ENCODE measurements at places on chromosomes 4 and X.

GRCh38 chr4:165502916-165503907, 124.4 kb downstream of the CPE start:
- no peak for DNase-seq

GRCh38 chr4:139672215-139672614, 6.6 kb downstream of the MGST2 start:
- DNase-seq, result no peak

- DNase-seq, result no peak
Observed at GRCh38 chr4:2757426-2757825, 1.3 kb upstream of the TNIP2 start.

- peak; percentile 1 for DNase-seq
Observed at GRCh38 chrX:11665168-11666111, at the start of gene ARHGAP6. Gene ARHGAP6 (minus strand): TSS chrX:11665920. CDS start chrX:11664828, 1,092 bp downstream.

- no peak for DNase-seq
Observed at GRCh38 chr4:98748609-98749008, 90.2 kb upstream of the TSPAN5 start.

DNA sequence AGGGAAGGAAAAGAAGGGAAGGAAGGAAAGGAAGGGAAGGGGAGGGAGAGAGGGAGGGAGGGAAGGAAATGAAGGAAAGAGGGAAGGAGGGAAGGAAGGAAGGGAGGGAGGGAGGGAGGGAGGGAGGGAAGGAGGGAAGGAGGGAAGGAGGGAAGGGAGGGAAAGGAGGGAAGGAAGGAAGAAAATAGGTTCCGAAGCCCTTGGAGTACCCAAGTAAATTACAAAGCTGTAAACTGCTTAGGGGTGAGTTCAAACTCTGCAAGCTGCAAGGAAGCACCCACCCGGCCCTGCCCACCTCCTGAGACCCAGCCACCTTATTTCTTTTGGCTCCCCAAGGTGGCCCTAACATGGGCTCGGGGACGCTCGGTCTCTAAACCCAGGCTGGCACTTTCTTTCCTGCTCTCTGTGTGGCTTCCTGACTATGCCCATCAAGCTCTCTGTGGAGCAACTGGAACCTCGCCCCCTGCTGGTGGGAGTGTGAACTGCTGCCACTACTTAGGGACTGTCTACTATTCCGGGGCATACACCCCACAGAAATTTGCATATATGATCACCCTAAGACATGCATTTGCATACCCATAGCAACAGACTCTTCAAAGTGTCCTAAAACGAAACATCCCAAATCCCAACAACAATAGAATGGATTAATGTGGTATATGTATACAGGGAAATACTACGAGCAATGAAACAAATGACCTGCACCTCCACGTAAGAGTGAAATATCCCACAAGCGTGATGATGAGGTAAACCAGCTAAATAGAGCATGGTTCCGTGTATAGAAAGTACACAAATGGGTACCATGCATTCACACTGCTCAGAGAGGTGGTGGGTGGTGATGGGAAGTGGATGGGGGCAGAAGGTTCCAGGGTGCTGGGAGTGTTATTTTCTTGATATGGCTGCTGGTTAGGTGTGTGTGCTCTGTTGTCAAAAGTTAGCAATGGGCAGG, 151.7 kb upstream of the TBL1X start:
- DNase-seq, result peak; percentile 81

DNA sequence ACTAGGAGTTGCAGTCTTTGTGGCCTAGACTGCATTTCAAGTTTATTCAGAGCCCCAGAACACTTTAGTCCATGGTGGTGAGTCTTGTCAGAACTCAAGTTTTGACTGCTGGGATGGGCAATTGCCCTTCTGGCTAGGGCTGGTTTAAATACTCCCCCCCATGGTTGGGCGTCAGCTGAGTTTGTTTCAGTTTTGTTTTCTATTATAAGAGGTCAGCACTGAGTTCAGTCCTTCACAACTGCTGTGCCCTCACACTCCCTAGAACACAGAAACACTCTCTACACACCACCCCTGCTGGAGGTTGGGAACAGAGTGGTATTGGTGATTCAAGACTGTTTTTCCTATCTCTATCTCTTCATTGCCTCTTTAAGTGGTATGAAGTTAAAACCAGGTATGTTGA, 217.0 kb downstream of the GUCY2F start:
- DNase-seq, result no peak

- no peak for DNase-seq
Observed at GRCh38 chrX:40437348-40437747, 143.4 kb upstream of the ATP6AP2 start.

- DNase-seq, result no peak
Observed at GRCh38 chr4:25182937-25183336, 22.7 kb upstream of the SEPSECS start.

DNA sequence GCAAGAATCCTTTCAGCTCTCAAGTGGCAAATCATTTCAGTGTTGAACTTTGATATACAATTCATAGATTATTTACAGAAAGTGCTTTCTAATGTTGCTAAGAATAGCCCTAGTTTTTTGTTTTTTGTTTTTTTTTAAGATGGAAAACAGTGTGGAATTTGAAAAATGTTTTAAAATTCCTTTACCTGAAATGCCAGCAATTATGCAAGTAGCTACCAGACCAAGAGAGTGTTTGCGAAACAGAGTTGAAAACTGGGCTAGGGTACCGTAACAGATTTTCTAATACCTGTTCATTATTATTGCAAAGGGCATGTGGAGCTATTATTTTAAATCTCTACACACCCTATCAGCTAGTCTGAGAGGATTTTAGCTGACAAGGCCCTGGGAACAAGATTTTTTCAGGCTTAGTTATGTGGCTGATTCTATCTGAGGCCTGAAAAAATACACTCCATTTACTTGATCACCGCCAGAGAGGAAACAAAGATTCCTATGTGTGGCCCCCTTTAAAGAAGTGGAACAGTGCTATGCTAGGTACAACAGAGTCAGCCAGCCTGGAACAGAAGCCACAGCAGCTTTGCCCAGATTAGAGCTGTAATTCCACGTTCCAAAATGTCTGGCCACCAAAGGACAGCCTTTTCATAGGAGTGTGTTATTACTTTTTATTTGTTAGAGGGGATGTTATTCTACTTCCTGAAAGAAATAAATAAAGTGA, 46.9 kb upstream of the SLC39A8 start:
- DNase-seq, result no peak

- DNase-seq, result no peak
Observed at GRCh38 chr4:5460106-5460801, 248.1 kb downstream of the EVC2 start.

DNA sequence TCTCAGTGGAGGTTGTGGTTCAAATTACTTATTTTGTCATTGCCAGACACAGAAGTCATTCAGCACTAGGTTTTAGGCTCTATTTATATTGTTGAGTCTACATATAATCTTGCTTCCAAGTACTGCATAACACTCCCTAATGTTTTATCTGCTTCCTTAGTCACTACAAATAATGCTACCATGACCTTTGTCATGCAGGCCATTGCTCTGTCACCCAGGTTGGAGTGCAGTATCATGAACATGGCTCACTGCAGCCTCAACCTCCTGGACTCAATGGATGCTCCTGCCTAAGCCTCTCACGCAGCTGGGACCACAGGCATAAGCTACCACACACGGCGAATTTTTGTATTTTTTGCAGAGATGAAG, 23.5 kb upstream of the PDZD4 start:
- DNase-seq, result no peak

DNA sequence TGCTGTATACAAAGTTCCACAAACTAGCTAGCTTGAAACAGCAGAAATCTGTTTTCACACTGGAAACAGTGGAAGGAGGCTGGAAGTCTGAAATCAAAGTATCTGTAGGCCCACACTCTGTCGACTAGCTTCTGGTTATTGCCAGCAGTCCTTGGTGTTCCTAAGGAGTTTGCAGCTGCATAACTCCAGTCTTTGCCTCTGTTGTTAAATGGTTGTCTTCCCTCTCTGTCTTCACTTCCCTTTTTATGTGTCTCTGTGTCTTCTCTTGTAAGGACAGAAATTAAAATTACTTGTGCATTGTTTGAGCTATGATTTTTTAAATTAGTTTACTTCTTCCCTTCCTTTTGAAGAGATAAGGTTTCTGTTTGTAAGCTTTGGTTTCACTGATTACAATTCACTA, 8.2 kb downstream of the MTHFD2L start:
- DNase-seq, result no peak

GRCh38 chr4:156946516-156947424, 24.8 kb downstream of the PDGFC start:
- no peak for DNase-seq

DNA sequence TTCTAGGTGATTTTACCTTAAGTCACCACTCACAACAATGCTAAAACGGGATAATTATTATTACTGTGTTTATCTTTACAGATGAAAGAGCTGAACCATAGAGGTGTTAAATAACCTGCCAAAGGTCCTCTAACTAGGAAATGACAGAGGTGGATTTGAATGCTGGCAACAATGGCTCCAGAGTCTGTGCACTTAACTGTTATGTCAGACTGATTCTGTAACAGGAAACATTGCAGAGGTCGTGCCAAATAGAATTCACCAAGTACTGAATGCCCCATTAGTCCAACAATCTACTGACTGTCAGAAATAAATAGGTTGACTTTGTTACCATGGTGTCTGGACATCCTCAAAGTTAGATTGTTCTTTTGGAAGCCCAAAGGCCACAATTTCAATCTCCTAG, 20.9 kb upstream of the USP27X start:
- DNase-seq, result no peak

DNA sequence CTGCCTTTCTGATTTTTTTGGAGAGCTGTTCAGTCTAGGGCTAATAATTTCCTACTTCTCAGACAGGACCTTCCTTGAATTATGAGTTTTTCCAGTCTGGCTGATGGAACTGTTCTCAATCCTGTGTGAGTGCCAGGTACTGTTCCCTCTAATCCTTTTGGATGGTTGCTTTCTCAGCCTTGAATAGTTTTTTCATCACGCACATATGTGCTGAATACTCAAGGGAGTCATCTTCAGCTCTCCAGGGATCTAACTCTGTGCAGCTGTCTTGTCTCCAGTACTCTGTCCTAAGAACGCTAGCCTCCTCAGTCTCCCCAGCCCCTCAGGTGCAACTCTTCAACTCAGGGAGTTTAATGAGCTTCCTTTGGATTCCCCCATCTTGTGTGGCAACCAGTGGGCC, 93.2 kb downstream of the GASK1B start:
- no peak for DNase-seq

DNA sequence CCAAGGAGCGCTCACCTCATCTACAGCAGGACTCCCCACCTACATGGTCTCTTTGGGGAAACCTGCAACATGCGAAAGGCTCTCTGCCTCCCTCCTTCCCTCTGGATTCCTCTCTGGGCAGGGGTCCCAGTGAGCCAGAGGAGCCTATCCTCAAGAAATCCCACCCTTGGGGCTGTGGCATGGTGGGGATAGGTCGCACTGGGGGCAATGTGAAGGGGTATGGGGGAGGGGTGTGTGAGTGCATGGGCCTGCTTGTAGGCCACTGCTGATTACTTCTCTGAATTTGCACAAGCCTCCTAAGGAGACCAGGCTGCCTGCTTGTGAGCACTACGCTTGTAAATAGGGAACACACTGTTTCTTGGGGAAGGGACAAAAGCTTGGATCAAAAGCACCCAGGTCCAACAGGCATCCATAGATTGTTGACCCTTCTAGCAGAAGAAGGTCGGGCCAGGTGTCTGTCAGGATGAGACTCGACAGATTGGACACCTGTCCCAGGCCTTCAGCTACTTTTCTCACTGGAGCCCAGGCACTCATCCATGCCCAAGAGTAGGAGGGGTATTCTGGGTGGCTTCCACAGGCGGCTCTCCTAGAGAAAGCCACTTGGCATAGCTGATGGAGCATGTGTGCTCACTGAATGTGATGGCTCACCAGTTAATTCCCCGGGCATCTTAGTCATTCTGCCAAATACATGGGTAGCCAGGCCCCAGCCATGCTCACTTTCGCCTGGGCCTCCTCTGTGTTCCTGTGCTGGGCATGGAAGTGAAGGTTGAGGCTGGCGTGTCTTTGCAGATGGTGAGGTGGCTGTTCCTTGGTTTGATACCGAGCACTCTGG, 75.0 kb downstream of the NBDY start:
- no peak for DNase-seq

DNA sequence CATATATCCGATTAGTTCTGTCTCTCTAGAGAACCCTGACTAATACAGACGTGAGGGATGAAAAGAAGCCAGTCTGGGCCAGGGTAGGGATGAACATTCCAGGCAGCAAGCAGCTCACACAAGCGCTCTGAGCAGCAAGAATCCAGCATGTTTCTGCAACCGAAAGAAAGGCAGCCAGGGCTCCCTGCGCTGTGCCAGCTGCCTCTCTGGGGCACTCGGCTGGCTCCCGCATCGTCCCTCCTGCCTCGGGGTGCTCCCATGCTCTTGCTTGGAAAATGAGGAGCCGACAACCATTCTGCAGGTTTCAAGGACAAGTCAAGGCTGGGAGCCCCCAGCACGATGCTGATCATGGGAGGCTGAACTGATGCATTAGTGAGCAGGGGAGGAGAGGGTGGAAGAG, 7.0 kb downstream of the JAKMIP1 start:
- no peak for DNase-seq

- peak; percentile 6 for DNase-seq
Observed at GRCh38 chr4:13541176-13541604, 3.1 kb downstream of the NKX3-2 start.

DNA sequence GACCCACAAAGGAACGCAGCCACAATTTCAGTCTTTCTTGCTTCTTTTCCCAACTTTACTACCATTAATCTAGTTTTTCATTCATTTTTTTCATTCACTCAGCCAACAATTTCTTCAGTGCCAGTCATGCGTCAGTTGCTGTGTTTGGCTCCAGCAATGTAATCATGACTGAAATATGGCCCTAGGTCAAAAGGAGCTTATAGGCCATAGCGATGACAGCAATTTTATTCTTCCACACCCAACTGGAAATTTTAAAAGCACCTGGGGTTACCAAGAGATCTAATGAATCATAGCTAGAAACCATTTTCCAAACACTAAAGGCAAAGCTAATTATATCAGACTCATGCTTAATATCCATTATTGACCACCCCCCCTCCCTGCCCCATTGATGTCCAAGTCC, 29.8 kb upstream of the C1QTNF7 start:
- no peak for DNase-seq

DNA sequence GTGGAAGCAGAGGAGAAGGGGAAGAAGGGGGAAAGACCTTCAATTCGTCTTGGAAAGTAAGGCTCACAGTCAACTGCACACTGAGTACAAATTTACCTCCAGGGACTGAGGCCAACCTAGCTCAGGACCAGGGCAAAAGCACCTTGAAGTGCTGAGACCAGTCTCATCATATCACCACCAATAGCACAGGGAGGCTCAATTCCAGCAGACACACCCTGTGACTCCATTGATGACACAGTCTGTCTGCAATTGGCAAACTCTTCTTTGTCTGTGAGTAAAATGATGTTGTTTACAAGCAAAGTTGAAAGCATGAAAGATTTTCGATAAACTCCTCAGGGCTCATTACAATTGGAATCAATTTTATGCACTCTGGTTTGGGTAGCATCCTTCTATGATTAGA, 32.3 kb downstream of the TRIML1 start:
- no peak for DNase-seq

DNA sequence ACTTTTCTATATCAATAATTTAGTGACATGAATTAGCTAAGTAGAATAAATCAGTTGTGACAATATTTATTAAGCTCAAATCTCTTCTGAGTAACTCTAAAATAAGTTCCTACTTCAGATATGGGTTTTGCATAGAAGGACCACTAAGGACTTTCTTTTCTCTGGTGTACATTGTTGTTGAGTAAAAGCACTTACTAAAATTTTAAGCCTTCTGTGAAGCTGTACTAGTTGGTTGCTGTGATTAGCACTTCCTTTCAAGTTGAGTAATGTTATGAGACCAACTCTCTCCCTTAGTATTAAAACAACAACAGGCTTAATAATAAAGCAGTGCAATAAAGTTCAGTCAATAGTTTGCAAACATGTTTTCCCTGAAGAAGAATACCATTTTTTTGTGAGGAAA, 667.4 kb upstream of the NDST4 start:
- no peak for DNase-seq
